ENCODE measurements at places on chromosomes 16 and 17.

GRCh38 chr17:57607553-57608120 is 137.5 kb downstream of the CCDC182 start:
- DNase-seq, result no peak

- peak; percentile 91 for DNase-seq
These were observed at the start of gene TSPOAP1 for GRCh38 chr17:58328195-58329034. TSS of gene TSPOAP1 (minus strand) at chr17:58328795. CDS start at chr17:58327920, 875 bp downstream.

GRCh38 chr16:80804056-80804525 is 307 bp downstream of the CDYL2 start:
- no peak for DNase-seq

DNA sequence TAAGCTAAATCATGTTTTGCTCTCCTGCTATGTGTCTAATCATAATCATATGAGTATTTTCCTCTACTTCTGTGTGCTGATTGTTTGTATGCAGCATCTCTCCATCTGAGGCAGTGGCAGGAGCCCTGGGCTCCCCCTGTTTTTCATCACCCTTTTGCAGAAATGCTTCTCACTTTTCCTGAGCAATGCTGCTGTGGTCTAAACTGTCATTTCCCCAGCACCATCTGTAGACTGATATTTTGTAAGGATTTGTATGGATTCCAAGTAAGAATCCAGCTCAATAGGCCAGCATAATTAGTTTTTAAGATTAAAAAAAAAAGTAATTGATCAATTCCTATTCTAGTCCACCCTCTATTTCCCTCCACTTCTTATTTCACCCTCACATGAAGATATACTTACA is 257.0 kb upstream of the CPHXL start:
- no peak for DNase-seq

GRCh38 chr17:51298508-51299371 is 38.4 kb downstream of the UTP18 start:
- DNase-seq, result peak; percentile 63

- no peak for DNase-seq
These were observed 436.2 kb downstream of the SLC39A11 start for GRCh38 chr17:72656130-72656763.

DNA sequence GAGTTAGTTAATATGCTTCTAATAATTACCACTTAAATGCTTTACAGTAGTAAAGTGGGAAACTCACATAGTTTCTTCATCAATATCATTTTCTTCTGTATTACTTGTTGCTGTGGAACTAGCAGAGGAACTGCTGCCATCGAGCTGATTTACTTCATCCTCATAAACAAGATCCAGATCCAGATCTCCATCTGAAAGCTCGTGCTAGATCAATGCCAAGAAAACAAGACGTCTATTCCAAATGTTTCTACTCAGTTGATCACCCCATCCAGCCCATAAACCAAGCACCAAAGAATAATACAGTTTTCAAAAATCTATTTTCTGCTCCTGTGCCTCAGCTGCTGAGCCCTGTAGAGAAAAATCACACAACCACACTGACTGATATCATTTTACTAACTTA is 59.1 kb downstream of the TRIM37 start:
- no peak for DNase-seq

DNA sequence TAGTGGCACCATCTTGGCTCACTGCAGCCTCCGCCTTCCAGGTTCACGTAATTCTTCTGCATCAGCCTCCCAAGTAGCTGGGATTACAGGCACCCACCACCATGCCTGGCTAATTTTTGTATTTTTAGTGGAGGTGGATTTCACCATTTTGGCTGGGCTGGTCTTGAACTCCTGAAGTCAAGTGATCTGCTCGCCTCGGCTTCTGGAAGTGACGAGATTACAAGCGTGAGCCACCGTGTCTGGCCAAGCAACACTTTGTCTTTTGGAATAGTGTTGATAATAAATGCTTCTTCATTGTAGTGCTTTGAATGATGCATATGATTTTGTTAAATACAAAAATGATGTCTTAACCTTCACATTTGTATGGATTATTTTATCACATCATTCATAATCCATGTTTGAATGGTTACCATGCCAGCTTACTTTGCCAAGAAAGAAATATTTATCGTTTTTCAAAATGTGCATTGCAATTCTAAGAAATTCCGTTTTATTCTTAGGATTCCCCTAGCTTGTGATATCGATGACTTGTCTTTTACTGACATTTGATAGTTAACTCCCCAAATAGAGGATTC is 29.1 kb downstream of the USP10 start:
- DNase-seq, result peak; percentile 68

DNA sequence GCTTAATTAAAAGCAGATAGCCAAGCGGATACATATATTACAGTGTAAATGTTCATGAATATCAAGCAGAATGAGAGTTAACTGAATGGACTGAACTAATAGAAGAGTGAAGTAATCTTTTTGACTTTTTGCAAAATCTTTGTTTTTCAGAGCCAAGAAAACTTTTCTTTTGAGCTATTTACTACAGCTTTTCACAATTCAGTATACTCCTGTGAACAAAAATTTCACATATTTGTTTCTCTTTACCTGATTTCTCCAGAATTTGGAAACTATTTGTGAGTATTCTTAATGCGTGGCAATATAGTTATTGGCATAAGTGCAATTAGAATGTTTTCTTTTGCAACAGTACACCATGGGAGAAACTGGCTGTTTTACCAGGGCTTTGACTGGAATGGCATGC is 9.1 kb upstream of the DUXB start:
- DNase-seq, result peak; percentile 14

DNA sequence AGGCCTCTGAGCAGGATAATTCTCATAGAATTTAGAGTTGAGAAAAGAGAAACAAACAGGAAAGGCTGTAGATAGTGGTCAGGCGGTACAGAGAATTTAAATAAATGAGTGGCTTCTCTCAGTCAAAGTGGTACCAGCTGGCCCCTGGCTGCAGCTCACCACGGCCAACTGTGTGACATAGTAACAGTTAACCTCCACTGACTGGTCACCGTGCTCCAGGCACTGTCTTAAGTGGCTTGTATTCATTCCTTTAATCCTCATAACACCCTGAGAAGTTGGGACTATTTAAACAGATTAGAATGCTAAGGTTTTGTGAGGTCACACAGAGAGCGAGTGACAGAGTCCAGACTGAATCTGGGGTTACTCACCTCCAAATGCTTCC is 108.9 kb downstream of the GNAO1 start:
- DNase-seq, result no peak

GRCh38 chr16:85616607-85617321 is 3.6 kb downstream of the GSE1 start:
- peak; percentile 88 for DNase-seq

GRCh38 chr17:78802008-78802407 is 19.9 kb upstream of the CYTH1 start:
- no peak for DNase-seq

- DNase-seq, result no peak
These were observed 43.4 kb downstream of the NEUROD2 start for GRCh38 chr17:39564211-39564848.

GRCh38 chr16:85998868-85999729 is 100.1 kb downstream of the IRF8 start:
- DNase-seq, result no peak

GRCh38 chr17:83132251-83133081 is 53.1 kb downstream of the METRNL start:
- no peak for DNase-seq

- no peak for DNase-seq
These were observed 48.1 kb upstream of the ADORA2B start for GRCh38 chr17:15896834-15897233.

- no peak for DNase-seq
These were observed 14.2 kb upstream of the PEMT start for GRCh38 chr17:17605729-17606088.

DNA sequence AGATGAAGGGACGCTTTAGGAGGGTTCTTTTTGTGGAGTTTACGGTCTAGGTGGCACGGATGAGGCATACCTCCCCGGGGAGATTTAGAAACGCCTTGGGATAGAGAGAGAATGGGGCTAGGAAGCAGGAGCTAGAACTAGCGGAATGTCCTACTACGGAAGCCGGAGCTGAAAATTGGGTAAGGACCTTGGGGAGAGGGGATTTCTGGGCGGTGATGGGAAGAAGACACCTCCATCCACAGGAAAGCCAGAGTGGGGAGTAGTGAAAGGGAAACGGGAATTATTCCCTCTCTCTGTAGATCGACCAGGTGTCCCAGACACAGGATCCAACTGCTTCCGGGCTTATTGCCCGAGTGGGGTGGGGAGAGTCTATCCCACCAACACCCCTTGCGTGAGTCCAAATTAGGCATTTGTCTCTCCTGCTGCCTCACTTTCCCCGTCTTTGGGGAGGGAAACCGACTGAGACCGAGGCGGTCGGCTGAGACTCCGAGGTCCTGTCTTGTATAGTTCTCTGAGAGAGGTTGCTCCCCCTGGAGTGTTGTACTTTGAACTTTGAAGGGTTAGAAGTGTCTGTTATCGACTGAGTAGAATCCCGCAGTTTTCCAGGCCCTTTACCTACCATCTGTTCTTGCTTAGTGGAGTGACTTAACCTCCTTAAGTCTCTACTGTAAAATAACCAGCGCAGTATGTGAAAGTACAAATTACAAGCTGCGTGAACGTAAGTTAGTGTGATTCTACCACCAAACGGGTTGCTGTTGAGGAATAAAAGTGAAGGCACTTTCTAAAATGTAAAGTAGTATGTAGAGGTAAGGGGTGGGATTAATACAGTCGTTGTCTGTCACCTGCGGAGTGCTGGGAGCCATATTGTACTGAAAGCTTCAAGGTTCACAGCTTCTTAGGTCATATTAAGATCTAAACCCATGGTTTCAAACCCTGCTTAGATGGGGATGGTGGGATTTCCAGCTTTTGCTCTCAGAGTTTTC is 1.0 kb downstream of the RSPRY1 start:
- DNase-seq, result peak; percentile 47

- DNase-seq, result no peak
These were observed 55.5 kb downstream of the GRIN2A start for GRCh38 chr16:10126686-10127085.

- DNase-seq, result peak; percentile 55
These were observed 52.1 kb upstream of the SMIM36 start for GRCh38 chr17:55563363-55563762.

- DNase-seq, result no peak
These were observed 503.4 kb downstream of the MAF start for GRCh38 chr16:79097166-79097565.

DNA sequence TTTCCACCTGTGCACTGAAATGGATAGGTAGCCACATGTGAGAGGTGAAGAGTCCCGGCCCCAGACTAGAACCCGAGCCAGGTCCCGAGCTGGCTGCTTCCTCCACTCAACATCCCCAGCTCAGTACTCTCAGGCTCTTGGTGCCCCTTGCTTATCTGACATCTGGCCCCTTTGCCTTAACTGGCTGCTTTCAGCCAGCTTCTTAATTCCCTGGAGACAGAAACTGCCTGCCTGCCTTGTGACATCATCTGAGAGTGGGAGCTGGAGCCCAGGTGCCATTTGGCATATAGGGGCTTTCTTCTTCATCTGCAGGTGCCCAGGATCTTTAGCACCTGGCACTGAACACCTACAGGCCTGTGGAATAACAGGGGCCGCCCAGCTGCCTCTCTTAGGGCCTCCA is 8.9 kb downstream of the CHAD start:
- no peak for DNase-seq

- DNase-seq, result no peak
These were observed 10.1 kb upstream of the MAP2K6 start for GRCh38 chr17:69404399-69404798.

- DNase-seq, result no peak
These were observed 33.9 kb downstream of the NXN start for GRCh38 chr17:945672-946071.

GRCh38 chr16:7137560-7138330 is 194.9 kb upstream of the RBFOX1 start:
- DNase-seq, result no peak

GRCh38 chr17:68803164-68803929 is 151.8 kb downstream of the ABCA8 start:
- no peak for DNase-seq

DNA sequence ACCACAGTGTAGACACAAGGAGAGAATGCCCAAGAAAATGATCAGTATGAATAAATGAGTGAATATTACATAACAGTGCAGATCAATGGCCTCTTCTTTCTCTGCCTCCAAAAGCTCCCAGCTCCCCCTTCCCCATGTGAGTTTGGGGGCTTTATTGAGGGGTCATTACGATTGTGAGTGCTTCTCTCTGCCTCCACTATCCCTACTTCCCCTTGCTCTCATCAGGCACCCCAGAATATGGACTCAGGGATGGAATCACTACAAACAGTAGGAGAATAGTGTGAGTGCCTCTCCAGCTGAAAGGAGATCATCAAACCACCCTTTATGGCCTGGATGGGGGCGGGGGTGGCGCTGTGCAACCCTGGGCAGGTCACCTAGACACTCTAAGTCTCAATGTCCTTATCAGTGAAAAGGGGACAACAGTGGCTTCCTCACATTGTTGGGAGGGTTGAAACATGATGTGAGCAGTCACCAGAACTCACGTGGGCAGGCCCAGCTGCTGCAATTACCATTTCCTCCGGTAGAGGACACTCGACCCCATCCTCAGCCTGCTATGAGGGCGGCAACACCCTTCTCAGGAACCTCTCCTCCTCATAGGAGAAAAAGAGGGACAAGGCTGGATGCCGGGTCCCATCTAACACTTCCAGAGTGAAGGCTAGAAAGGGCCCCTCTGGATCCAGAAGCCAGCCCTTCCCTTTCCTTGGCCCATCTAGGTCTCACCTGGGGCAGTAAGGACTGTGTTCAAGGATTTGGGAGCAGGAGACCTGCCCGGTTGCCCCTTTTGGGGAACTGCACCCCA is 2.1 kb upstream of the EPOP start:
- peak; percentile 95 for DNase-seq

GRCh38 chr16:55444754-55445485 is 34.1 kb upstream of the MMP2 start:
- DNase-seq, result peak; percentile 6

- DNase-seq, result no peak
These were observed 223.9 kb upstream of the ERCC4 start for GRCh38 chr16:13696017-13696416.

DNA sequence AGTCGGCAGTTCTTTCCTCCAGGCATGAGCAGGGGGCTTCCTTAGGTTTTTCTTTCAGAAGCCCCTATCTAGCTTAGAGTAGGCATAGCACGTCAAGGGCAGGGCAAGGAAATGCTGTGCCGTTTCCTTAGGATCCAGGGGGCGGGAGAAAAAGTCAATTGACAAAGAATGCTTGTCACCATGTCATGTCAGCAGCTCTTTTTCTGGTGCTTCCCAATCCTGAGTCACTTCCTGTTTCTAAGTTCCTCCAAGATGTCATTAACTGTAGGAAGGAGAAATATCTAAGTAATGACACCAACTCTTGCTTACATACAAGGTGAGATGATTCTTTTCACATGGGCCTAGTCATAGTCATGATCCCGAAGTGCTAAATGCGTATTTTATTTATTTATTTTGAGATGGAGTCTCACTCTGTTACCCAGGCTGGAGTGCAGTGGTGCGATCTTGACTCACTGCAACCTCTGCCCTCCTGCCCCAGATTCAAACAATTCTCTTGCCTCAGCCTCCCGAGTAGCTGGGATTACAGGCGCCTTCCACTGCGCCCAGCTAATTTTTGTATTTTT is 35.2 kb downstream of the GJC1 start:
- DNase-seq, result peak; percentile 59

GRCh38 chr17:8095361-8095760 is 7.8 kb upstream of the ALOX12B start:
- DNase-seq, result no peak

- DNase-seq, result no peak
These were observed 2.3 kb downstream of the GAS2L2 start for GRCh38 chr17:35750526-35751395.

All from OCI-M1 (cell line).